Activated CD4-positive, alpha-beta T cell treated with anti-CD3 and anti-CD28 coated beads for 1 hour (primary cell): ENCODE measurements at places on chromosomes 16 and 17.

GRCh38 chr17:17729620-17730249 is 48.5 kb downstream of the RAI1 start:
- DNase-seq: peak; percentile 42

GRCh38 chr16:52872731-52873130 is 180.0 kb downstream of the CHD9NB start:
- no peak for DNase-seq

DNA sequence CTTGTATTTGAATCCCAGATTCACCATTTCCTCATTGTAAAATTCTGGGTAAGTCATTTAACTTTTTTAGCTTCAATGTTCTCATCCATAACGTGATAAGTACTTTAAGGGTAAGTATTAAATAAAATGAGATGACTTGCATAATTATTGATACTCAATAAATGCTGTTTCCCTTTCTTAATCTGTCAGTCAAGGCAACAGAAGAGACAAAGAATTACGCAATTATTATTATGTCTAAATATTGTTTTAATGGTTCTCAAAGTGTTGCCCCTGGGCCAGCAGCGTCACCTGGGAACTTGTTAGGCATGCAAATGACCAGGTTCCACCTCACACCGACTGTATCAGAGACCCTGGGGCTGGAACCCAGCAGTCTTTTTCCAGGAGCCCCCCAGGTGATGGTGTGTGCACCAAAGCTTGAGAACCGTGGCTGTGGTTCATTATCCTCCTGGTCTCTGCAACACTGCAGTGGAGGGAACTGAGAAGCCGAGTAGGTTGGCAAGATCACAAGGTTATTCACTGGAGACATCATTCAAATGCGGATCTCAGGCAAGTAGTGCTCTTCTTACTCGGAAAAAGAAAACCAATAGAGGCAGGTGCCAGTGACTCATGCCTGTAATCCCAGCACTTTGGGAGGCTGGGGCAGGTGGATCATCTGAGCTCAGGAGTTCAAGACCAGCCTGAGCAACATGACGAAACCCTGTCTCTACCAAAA is 43.5 kb downstream of the LYRM9 start:
- DNase-seq: no peak

DNA sequence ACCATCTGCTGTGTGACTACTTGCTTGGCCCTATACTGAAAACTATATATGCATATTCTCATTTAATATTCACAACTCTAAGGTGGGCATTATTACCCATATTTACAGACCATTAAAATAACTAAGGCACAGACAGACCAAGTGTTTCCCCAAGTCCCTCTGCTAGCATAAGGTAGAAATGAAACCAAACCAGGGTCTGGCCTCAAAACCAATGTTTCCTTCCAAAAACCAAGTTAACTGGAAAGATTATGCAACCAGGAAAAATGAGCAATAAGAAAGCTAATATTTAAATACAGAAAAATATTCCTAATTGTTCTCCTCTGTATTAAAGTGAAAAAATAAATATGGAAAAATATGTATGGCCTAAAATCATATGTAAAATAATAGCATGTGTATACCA is 50.1 kb downstream of the XPO6 start:
- no peak for DNase-seq

DNA sequence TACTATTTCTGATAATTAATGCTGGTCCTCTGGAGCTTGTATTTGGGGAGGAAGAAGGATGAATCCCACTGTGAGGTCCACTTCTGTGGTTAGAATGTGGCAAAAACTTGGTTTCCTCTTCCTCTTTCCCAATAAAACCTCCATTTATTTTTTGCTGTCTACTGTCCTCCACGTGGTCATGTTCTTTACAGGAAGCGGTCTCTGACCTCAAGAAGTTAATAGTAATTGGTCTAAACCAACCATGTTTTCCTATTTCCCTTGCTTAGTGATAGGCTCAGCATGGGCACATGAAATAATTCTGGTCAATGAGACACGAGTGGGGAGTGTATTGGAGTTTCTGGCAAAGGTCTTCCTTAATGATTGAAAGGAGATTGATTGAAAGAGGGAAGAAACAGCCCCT is 33.9 kb downstream of the CHP2 start:
- no peak for DNase-seq

GRCh38 chr16:14436401-14436955 is 193.6 kb downstream of the PARN start:
- no peak for DNase-seq

DNA sequence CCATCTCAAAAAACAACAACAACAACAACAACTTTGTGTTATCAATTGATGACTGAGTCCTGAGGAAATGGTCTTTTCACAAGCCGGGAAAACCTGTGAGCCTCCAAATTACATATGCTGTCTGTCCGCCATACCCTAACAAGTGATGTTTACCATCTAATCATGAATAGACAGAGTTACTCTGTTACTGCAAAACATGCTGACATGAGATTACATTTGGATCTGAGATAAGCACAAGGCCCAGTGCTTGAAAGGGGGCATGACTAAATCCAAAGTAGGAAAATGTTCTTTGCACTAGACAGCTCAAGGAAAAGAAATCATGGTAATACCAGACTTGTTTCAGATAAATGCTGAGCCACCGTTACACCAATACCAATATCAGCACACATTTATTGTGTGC is 8.6 kb upstream of the ATXN1L start:
- DNase-seq: no peak

DNA sequence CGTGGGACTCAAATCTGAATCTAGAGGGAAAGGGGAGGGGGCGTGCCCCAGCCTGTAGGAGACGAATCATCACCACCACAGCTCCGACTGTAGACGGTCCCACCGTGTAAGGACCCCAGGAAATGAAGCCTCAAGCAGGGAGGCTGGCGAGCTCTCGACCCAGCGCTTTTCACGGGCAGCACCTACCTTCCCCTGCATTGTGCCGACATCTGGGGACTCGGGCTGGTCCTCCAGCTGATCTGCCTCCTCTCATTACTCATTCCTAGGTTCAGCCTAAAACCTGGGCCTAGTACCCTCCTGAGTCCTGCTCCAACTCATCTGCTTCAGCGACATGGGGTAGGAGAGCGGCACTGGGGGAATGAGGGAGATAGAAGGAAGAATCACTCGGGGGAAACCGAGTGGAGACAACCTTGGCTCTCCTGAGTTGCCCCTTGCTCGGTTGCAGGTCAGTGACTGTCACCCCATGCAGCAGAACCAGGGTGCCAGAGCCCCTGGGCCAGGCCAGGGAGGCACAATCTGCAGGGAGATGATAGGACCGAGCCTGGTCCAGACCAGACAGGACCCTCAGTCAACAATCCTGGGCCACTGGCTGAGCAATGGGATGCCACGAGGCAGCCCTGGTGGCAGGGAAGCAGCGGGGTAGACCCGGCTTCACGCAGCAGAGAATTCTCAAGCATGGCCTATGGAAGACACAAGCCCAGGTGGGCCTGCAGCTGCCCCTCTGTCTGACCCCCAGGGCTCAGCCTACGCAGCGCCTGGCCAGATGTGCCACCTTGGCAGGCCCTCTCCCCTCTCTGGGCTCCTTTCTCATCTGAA is 833 bp upstream of the BCAR1 start:
- no peak for DNase-seq

GRCh38 chr17:41012326-41013120 is 3.6 kb upstream of the KRTAP3-1 start:
- no peak for DNase-seq

DNA sequence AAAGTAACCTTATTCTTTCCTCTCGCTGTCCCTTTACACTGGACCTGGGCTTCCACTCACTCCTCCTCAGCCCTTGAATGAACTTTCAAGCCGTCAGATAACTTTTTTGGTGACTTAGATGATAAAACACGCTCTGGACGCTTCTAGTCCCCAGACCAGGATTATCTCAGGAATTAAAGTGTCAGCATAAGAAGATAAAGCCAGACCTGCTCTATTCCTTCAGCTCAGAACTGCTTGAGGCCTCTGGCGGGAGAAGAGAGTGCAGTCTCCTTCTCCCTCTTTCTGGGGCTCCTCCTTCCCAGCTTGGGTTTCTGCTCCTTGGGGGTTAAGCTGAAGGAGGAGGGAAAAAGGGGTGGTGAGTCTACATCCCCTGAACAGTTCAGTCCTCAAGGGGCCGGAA is 6.6 kb downstream of the LPO start:
- DNase-seq: no peak

DNA sequence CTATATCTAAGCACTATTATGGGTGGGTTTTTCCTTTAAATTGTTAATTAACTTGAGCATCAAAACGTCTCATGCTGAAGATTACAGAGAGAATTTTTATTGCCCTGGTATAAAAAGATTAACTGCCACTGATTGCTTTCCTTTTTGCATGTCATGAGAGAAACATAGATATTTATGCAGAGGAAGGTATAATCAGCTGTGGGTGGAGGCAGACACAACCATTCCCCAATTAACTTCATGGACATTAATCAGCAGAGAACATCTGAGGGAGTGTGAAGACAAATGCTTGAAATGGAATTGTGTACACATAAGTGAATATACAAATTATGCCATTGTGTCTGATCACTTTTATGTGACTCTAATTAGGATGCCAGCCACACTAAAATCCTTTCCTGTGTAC is 115.2 kb upstream of the CPHXL start:
- DNase-seq: no peak

DNA sequence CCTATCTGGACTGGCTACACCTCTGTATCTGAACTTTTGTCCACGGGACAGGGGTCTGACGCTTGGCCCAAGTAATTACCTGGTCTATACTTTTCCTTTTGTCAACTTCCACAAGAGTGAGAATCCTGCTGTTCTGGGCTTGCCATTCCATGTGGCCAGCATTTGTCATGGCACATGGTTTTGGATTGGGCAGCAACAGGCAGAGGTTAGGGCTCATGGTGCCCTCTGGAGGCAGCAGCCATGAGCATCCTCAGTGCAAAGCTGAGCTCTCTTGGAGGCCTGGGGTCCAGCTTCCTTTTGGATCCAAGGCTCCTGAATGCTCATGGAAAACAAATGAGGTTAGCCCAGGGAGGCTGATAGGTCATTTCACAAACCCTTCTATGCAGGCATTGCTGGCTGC is 7.5 kb upstream of the EDC4 start:
- no peak for DNase-seq

DNA sequence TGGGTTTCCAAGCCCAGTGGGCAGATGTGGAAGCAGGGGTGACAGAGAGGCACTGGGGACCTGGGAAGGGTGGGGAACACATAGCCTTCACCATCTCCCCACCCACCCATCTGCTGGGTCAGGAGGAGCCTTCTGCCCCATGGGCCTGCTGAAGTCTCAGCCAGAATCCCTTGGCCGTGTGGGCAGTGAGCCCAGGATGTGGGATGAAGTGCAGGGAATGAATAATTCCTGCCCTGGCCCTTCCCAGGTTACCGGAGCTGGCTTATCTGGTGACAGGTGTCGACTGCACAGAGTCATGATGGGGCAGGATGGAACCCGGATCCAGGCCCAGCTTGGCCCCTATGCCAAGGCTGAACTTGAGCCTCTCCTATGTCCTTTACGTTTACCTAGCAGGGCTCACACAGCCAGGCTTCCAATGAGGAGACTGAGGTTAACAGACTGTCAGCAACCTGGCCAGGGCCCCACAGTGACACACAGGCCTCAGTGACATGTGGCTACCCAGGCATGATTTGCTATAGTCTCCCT is 17.5 kb downstream of the ATP2A3 start:
- DNase-seq: no peak

DNA sequence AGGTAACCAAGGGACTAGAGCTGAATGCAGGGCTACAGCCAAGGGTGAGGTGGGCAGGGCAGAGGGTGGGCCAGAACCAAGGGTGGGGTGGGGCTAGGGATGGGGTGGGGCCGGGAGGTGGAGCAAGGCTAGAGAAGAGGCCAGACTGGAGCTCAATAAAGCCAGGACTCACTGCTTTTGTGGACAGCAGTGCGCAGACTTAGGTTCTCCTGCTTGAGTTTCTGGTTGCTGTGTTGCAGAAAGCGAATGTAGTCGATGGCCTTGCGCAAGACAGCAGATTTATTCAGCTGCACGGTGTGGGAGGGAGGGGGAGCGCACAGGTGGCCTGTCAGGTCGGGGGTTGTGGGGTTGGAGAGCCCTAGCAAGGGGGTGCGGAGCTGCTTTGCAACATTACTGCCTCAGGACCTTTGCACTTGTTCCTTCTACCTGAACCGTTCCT is 18.7 kb downstream of the SREBF1 start:
- DNase-seq: no peak

- no peak for DNase-seq
These were observed 396.4 kb upstream of the CCL2 start for GRCh38 chr17:33858682-33859081.

DNA sequence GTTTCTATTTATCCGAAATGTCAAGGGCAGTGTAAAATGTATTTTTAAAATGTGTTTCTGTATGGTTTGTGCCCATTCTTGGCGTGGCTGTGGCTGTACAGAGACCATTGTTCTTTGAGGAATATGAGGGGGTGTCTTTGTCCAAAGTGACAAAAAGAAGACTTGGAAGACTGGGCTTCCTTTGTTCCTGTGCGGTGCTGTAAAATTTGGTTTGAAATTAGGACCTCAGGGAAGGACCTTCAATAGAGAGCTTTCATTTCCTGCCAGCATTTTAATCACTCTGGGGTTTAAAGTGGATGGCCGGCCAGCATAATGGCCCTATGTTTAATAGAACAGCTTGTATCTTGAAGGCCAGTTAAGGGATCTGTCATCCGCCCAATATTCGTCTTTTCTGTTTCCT is 190.1 kb upstream of the TBX2 start:
- DNase-seq: no peak

- DNase-seq: no peak
These were observed 68.6 kb upstream of the MRTFB start for GRCh38 chr16:14002416-14002990.

- DNase-seq: no peak
These were observed 79.2 kb upstream of the CHMP6 start for GRCh38 chr17:80912476-80912875.
